ENCODE measurements at places on chromosomes 4 and X.

GRCh38 chr4:67035501-67035900 lies 509.8 kb downstream of the CENPC start:
- DNase-seq, result no peak

GRCh38 chr4:85474356-85474755 lies 594 bp upstream of the ARHGAP24 start:
- no peak for DNase-seq

GRCh38 chr4:77581724-77582123 lies 23.9 kb upstream of the CXCL13 start:
- no peak for DNase-seq

- DNase-seq, result no peak
Observed at GRCh38 chrX:147699061-147699460, 212.7 kb upstream of the FMR1 start.

DNA sequence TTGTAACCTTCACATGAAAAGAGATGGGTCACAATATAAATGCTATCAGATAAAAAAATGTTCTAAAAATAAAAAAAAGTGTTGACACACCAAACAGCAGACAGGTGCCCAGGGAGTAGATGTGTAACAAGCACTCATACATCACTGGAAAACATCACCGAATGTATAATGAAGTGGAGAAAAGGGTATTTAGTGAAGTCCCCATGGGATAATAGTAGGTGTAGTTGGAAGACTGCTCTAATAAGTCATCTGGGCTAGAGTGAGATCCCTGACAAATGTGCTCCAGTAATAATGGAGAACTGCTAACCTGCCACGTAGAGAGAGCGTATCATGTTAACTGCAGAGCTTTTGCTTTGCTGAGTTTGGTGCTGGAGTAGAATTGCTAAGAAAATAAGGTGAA lies 152.0 kb downstream of the GRIA2 start:
- no peak for DNase-seq

DNA sequence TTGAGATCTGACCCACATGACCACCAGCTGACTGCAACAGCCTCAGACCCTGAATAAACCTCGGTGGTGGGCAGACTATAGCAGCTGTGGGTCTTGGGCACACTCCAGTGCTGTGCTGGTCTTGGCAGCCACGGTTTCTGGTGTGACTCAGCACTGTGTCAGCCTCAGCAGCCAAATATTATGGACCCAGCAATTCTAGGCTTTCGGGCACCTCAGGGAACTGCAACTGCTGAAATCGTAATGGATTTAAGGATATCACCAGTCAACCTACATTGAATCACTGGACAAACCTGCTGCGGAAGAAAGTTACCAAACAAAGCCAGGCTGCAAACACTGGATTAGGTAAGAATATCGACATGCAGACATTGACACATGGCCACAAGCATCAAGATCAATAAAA lies 10.5 kb upstream of the UBE2NL start:
- no peak for DNase-seq

DNA sequence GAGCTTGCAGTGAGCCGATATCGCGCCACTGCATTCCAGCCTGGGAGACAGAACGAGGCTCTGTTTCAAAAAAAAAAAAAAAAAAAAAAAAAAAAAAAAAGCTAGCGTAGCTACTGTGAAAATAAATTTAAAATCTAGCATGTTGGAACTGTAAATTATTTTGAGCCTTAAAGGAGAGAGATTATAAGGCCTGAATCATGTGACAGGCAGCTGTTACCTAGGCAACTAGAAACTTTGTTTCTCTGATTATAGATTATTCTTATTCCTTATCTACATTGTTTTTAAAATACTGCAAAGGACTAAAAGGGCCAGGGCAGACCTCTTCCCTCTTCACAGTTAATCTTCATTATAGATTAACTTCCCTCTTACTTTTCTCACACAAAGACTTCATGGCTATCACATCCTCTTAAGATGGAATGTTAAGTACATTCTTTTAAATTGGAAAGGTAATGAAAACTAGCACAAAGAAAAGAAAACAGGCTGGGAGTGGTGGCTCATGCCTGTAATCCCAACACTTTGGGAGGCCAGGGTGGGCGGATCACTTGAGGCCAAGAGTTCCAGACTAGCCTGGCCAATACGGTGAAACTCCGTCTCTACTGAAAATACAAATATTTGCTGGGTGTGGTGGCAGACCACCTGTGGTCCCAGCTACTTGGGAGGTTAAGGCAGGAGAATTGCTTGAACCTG lies 21.1 kb upstream of the PDS5A start:
- no peak for DNase-seq

DNA sequence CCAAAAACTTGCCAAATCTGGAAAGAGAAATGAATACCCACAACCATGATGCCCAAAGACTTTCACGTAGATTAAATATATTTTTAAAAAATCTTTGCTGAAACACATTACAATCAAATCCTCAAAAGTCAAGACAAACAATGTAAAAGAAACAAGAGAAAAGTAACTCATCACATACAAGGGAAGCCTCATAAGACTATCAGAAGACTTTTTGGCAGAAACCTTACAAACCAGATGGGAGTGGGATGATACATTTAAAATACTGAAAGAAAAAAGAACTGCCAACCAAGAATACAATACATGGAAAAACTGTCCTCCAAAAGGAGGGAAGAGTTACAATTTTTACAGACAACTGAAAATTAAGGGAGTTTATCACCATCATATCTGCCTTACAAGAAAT lies 319.0 kb upstream of the INTU start:
- DNase-seq, result no peak

DNA sequence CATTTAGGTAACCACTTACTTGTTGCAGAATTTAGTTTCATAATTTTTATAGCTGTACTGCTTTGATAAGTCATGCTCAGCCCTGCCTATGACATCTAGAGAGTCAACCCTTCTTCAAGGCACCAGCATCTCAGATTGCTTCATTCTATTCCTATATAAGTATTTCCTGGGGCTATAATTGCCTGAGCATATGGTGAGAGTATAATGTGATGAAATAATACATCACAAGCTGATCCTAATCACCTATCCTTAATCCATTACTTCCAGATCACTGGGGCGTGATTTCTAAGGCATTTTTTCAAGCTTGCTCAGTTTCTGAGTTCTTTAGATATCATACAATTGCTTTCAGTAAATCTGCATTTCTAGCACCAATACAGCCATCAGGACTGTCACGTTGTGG lies 200.0 kb upstream of the NPY2R start:
- no peak for DNase-seq

GRCh38 chr4:45550766-45551366 lies 573.0 kb downstream of the GABRG1 start:
- no peak for DNase-seq

- no peak for DNase-seq
Observed at GRCh38 chrX:134990801-134991481, at the start of gene SMIM10. Gene SMIM10, plus strand, starts transcription at chrX:134990991. Its CDS starts 105 bp downstream, at chrX:134991096.

GRCh38 chrX:129359269-129359668 lies 164.0 kb downstream of the SMARCA1 start:
- no peak for DNase-seq

DNA sequence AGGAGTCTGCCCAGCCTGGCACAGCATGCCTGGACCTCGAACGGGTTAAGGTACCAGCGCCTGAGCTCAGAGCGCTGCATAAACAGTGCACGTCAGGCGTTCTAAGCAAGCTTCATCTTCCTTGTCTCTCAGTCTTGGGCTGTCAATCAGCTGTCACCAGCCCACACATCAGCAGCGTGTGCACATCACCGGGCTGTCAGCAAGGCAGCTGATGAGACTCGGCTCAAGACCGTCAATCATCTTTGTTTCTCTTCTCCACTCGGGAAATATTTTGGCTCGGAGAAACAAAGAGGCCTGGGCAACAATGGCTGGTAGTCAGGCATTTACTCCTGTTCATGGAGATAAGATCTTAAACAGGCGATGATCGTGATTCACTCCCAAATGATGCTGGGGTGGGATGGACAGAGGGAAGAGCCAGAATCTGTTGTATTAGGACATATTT lies 141.3 kb downstream of the LDB2 start:
- DNase-seq, result no peak

- no peak for DNase-seq
Observed at GRCh38 chr4:17195461-17196275, 297.2 kb upstream of the LDB2 start.

DNA sequence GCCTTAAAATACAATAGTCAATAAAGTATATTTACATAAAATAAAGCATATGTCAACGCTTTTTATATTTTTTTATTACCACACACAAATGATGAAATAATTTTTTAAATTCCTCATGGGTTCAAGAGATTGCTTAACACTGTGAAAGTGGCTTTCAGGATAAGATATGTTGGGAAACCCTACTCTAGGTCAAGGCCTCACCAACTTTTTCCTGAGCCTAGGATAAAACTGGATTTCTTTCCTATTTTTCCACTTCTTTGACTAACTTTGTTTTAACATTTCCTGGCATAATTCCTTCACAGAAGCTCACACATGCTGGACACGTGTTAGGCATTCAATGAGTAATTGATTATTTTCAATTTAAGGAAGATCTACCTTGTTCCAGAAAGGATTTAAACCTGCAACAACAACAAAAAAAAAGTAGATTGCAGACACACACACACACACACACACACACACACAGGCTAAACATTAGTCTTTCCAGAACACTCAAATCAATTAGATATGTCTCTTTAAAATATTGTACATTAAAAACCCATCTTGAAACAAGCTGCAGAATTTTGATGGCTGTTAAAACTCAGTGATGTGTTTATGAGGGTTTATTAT lies 9.1 kb downstream of the KLB start:
- no peak for DNase-seq

DNA sequence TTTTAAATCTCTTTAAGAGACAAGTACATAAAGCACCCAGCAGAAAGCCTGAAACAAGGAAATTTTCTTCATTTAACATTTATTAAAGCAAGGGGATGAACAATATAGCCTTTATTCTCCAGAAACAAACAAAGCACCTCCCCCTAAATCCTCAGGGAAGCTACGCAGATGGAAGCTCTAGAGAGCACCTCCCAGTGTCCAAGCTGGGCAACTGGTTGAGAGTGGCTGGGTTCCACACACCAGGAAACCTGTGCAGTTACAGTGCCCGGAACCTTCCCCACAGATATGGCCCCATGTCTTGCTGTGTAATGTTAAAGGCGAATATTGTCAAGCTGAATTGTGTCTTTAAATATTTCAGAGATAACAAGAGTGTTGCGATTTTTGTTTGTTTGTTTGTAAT lies 8.9 kb upstream of the TRIML1 start:
- no peak for DNase-seq

DNA sequence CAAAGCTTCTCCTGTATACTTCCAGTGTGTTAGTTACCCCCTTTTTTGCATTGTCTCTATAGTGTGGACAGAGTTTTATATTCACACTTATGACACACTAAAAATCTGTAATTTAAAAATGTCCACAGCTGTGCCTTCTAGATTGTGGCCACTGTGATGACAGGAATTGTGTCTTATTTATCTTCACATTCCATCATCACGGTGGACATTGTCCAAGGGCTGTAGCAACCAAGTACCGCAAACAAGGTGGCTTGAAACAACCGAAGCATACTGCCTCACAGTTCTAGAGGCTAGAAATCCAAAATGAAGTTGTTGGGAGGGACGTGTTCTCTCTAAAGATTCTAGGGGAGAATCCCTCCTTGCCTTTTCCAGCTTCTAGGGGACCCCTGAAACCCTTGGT lies 32.3 kb downstream of the CHRNA9 start:
- DNase-seq, result no peak

DNA sequence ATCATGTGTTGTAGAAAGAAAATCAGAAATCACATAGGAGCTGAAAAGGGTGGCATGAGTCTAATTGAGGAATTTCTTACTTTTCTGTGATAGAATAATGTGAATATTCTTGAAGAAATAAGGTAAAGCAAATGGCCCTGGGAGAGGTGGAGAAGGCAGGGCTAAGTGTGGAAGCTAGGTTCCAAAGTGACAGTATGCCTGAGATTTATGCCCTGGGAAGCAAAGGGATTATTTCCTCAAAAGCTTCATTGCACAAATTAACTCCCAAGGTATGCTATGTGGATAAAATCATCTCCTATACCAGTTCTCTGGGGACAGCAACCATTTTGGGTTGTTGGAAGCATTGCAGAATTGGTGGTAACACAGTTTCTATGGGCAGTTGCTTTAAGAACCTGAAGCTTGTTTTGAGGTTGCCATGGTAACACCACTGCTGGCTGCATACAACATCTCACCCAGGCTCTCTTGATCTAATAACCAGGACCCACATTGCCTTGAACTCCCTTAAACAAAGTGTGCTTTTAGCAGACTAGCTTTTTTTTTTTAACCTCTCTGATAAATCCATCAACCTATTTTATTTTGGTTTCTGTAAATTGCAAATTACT lies 21.0 kb downstream of the MAOA start:
- DNase-seq, result no peak

DNA sequence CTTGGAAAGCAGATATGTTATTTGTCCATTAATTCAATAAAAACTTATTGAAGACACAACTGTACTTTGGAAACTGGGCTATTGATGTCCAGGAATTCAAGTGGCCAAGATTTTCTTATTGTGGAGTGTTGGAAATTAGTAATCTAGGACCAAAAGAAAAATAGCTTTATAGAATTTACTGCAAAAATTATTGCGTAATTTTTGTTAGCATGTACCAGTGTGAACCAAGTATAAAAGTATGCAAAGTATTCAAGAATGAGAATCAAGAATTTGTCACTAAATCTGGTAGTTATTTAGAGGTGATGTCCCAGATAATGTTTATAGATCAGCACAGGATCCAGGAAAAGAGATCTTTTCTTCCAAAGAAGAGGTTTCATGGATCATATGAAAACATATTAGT lies 468.9 kb upstream of the CTSO start:
- DNase-seq, result no peak

DNA sequence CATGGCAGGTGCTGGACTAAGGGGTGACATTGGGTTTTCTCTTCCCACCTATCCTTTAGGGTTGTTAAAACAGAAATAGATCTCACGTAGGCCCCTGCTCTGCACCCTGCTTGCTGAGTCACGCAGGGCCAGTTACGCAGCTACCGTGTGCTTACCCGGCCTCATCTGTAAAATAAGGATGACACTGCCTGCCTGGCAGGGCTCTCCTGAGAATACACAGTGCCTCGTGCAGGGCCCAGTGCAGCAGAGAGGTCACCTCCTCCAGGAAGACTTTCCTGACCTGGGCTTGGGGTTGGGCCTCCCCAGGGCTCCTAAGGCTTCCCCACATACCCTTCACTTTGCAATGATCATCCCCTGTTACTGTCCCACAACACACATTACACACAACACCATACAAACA lies 33.6 kb upstream of the JAKMIP1 start:
- DNase-seq, result no peak

DNA sequence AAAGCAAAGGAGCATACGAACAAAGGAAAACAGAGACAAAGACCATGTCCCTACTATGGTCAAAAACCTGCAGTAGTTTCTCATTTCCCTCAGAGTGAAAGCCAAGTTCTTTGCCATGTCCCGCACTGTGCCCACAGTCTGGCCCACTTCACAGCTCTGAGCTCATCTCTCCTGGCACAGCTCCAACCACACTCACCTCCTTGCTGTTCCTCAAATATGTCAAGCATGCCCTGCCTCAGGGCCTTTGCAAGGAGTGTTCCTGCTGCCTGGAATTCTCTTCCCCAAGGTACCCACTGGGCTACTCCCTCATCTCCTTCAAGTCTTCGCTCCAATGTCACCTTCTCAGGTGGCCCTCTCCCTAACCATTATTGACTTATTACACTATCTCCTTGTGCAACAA lies 72.1 kb downstream of the COX18 start:
- DNase-seq, result no peak

Measured in bone marrow (tissue), 2 donors.